ENCODE measurements at places on chromosomes 2 and 18.

DNA sequence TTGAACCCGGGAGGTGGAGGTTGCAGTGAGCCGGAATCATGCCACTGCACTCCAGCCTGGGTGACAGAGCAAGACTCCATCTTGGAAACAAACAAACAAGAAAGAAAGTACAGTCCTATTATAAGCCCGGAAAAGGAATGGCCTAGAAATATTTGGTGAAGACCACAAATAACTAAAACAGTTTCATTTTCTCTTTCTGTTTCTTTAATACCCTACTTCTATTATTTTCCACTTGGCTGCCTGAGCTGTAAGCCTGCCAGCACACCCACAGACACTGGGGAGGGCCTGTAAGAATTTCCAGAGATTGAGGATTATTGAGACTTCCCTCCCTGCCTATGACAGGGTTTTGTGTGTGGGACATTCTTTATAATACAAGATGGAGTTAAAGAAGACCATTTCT, 188.0 kb upstream of the DCC start:
- no peak for DNase-seq

GRCh38 chr18:66867653-66868052, 263.8 kb upstream of the CDH19 start:
- no peak for DNase-seq

DNA sequence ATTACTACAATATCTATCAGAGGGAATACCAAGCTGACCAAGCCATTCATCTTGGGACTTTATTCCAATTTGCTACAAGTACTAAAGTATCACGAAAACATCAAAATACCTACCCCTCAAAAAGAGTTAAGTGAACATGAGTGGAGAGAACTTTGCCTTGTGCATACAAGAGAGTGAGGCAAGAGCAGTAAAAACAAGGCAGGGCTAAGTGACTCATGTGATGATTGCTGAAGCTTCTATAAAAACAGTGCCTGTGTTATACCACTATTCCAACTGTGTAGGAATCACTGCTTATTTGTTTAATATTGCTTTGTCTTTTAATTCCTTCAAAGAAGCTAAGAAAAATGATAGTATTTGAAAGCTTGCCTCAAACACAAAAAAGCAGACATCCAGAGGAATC, 61.2 kb downstream of the FARSB start:
- peak; percentile 38 for DNase-seq

GRCh38 chr18:59575995-59576394, 121.2 kb downstream of the CCBE1 start:
- no peak for DNase-seq

GRCh38 chr18:8045160-8045883, 478.2 kb downstream of the PTPRM start:
- DNase-seq: no peak

All from brain pericyte (primary cell).